ENCODE measurements at places on chromosomes 7 and 10.

GRCh38 chr7:149027055-149027454, 1.2 kb downstream of the PDIA4 start:
- DNase-seq: no peak

DNA sequence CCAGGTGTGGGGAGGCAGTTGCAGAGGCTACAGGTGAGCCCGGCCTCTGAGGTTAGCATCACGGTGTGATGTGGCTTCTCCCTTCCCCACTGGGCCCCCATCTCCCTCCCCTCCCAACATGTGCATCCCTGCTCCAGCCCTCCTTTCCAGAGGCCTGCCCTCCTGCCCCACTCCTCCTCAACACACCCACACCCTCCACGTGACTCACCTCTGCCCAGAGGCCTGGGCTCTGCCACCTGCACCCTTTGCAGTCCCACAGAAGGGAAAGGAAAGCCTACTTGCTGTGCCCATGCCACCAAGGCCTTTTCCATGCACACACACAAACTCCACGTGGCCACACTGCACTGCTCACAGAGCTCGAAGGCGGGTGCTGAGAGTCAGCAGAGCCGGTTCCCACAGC, 500.6 kb upstream of the FOXK1 start:
- peak; percentile 24 for DNase-seq

DNA sequence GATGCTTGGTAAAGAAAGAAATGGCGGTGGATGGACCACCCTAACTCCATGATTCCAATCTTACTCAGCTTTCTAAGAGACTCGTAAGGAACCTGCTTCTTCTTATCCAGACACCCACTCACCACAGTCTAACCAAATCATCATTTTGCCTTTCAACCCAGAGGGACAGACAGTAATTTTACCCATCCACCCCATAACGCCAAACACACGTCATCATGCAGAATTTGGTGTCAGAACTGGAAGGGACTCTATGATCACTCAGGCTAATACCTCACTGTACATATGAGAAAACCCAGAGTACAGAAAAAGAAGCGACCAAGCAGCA, 388 bp downstream of the ECD start:
- DNase-seq: no peak

GRCh38 chr10:89151857-89152256, 55.3 kb downstream of the CH25H start:
- no peak for DNase-seq

DNA sequence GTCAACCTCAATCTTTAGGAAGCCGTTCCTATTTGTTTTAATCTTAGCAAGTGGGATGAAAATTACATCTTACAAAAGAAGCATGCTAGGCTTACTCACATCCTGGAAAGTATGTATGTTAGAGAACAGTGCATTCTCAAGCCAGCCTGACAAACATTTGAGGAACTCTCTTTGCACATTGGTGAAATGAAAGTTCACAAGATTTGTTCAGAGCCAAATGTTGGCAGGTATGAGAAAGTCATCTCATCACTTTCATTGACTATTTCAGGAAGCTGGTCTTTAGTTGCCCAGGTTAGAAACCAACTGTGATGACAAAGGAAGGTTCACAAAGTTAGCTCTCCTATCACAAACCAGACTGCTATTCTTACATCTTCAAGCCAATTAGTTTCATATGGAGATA, 57.1 kb downstream of the ABCB1 start:
- no peak for DNase-seq

DNA sequence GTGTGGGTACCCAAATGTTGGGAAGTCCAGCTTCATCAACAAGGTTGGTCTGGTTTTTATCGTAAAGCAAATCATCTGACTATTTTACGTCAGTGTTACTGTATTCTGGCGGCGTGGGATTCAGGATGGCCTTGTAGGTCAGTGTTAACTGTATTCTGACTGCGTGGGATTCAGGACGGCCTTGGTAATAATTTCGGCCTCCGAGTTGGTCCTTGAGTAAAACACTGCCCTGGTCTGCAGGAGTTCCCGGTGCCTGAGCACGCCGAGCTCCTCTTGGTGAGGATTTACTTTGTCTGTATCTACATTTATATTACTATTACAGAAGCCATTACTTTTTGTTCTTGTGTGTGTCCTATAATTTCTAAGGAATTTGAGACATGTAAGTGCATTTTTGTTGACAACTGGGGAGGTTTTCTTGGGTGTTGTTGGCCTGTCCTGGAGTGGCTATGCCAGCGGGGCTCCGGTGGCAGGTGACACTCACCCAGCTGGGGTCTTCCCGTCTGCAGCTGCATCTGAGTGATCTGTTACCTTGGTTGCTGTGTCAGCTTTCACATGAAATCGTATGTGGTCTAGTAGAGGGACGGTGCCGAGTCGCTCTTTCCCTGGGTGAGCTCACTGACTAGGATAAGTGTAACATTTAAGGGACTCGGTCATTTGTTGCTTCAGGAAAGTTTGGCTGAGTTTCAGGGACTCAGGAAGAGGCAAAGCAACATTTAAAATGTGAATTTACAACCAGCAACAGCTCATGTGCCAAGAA, 9.2 kb downstream of the GTPBP4 start:
- no peak for DNase-seq

Data from heart left ventricle (tissue), 16 donors.